Renal cortex interstitium (tissue), 15 donors: ENCODE measurements at places on chromosomes 1 and 21.

DNA sequence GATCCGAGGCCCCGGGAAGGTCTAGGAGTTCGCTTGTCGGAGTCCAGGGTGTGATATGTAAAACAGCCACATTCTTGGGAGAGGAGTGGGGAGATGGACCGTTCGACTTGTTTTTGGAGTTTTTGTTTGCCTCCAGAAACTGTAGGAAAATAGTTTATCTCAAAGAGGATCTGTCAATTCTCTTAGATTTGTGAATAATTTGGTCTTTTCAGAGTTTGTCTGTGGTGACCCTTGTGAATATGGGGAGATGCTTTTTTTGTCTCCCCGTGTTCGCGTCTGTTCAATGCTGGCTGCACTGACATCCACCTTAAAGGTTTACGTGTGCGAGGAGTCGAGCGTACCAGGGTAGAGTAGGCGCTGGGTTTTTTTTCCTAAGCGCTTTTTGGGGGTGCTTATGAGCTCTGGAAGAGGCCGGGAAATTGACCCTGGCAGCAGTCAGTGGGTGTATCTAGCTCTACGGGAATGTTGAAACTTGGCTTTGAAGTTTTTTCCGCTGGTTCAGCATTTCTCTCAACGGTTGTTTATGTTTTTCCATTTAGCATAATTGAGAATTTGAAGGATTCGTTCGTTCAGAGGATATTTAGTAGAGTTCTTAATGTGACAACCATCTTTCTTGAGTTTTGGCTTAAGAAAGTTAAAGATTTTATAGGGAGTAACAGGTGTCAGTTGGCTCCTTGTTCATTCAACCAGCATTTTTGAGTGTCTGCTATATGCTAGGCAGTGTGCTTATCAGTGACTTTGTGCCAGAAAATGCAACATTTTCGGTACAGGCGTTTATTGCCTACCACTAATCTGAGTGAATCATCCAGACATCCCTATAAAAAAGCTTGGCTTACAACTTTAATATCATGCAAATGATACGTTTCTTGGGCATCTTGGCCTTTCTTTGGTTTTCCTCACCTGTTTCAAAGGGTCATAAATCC, 1.2 kb downstream of the SZRD1 start:
- no peak for DNase-seq

DNA sequence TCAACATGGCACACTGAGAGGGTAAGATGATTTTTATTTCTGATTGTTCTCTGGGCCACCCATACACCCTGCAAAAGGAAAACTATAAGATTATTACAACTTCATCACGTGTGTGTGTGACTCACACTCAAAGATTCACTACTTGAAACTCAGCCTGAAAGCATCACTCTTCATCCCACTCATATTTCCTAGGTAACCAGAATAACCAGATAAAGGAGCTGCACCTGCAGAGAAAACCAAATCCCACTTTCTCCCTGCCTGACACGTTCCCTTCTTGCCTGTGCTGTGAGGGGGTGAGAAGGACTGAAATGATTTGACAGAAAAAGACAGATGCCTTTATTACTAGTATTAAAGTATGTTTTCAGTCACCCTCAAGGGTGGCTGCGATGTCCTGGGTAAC, 131.6 kb downstream of the TGFBR3 start:
- no peak for DNase-seq

GRCh38 chr1:60170709-60171108, 97.1 kb upstream of the C1orf87 start:
- DNase-seq: no peak

GRCh38 chr1:116374353-116375147, 1.5 kb downstream of the ATP1A1 start:
- no peak for DNase-seq

DNA sequence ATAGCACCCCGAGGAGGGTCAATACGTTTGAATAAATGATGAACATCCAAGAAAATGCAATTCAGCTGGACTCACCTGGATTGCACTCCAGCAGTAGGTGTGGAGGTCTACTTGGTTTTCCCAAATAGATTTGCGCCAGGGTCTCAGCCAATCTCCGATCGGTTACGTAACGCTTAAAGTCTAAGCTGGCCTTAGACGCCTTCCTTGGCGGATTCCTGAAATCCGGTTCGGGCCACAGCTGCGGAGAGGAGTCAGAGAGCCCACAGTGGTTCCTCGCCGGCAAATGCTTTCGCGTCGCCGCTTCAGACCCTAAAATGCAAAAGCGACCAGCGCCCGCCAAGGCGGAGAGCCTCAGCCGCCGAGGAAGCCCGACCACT, 322 bp downstream of the TFB2M start:
- no peak for DNase-seq
